ENCODE measurements at places on chromosomes 4 and X.

DNA sequence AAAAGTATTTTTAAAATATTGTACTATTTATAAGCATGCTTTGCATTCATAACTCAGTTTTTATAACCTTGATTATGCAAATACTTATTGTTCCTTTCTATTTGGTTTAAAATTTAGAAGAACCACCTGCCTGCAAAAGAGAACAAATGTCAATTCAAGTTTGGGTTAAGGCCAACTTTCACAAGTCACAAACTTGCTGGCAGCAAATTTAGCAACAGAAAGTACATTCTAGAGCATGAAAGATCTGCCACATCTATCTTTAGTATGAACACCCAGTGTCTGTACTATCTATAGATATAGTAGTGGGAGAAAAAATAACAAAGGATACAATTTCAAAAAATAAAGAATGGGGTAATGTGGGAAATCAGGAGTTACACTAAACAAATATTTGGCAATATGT lies 1014.2 kb downstream of the C4orf33 start:
- DNase-seq, result no peak

DNA sequence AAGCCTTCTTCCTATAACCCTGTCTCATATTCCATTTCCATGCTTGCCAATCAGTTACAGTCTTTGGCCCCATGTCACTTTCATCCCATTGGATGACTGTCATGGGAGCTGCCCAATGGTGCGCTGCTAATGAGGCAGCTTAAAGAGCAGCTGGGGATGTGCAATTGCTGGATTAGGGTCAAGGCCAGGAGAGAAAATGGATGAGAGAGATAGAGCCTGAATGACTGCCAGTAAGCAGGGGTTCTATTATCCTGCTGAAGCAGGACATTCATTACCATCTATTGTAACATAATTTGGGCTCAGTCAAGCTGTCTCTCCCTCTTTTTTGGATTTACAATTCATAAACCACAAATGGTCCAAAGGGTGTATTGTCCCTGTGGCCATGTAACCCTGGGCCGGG lies 909.0 kb downstream of the CENPC start:
- DNase-seq, result no peak

GRCh38 chr4:54308110-54308509 lies 79.0 kb downstream of the PDGFRA start:
- DNase-seq, result no peak

DNA sequence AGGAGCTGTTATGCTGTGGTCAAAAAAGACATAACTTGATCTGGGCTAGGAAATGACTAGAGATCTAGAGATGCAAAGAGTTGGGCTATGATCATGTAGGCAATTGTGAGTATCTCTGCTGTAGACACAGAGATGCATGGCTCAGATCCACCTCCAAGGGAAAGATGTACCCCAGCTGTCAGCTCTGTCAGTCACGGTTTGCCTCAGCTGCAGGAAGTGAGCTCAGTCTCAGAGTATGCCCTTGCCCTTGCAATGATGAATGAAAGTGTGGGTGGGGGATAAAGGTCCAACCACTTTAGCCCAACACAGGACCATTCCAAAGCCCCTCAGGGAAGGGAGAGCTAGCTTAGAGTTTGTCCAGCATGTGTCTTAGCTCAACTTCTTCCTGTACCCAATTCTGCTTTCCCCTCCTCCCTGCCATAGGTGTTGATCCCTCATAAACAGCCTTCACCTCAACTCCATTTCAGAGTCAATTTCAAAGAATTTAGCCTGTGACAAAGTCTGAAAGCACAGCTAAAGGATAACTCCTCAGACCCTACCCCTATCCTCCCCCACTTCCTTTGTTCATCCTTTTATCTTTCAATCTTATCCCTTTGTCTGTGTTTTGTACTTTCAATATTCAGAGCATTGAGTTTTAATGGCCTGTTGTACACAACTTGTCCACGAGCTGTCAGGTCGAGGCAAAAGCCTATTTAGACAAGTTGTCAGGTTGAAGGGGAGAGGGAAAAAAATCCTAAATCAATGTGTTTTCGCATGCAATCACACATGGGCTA lies 90.6 kb downstream of the MID1IP1 start:
- no peak for DNase-seq

DNA sequence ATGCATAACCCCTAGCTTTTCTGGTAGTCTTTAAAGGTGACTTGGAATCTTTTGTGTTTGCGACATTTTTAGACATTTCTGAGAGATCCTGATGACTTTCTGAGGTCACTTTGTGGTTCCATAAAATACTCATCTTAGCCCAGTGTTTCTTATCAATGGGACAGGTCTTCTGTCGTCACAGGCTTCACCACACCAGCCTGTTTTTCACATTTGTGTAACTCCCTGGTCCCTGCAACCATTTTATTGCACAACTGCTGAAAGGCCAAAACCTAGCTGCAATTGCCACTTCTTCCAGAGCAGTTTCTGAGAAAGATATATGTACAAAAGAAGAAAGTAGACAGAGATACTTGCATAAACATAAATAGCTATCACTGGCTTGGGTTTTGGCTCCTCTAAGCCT lies 120.9 kb downstream of the IL15 start:
- DNase-seq, result no peak

- no peak for DNase-seq
These were observed 172.7 kb upstream of the LNX1 start for GRCh38 chr4:53763813-53764597.

GRCh38 chrX:15838017-15838416 lies 16.6 kb downstream of the AP1S2 start:
- DNase-seq, result no peak

GRCh38 chr4:2318885-2319284 lies 57.0 kb upstream of the MXD4 start:
- DNase-seq, result no peak

- no peak for DNase-seq
These were observed 20.4 kb upstream of the FRMPD3 start for GRCh38 chrX:107429090-107429489.

DNA sequence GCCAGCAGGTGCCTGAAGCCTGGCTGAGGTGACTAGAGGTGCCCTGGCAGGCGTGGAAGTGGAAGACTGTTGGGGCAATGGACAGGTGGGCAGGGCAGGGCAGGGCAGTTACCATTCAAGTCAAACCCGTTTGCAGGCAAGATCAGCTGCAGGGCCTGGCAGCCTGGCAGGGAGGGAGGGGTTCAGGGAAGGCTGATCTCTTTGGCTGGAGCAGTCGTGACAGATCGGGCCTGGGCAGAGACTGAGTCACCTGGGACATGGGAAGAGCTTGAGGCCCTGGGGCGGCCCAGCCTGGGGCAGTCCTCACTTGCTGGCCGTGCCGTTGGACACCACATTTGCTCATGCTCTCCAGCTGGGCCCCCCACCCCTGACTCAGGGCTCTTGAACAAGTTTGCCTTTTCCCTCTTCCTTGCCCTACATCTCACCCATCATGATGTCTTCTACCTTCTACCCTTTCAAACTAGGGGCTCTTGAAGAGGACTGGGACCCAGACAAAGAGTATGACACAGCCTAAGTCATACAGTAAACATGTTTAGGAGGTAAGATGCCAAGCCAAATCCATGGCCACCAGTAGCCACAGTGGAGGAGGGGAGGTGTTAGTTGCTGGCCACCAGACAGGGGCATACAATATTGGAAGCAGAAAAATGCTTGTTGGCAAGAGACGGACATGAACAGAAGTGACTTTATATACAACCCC lies 2.0 kb upstream of the ZNF185 start:
- DNase-seq, result no peak

GRCh38 chrX:131862321-131862720 lies 160.8 kb upstream of the STK26 start:
- no peak for DNase-seq

DNA sequence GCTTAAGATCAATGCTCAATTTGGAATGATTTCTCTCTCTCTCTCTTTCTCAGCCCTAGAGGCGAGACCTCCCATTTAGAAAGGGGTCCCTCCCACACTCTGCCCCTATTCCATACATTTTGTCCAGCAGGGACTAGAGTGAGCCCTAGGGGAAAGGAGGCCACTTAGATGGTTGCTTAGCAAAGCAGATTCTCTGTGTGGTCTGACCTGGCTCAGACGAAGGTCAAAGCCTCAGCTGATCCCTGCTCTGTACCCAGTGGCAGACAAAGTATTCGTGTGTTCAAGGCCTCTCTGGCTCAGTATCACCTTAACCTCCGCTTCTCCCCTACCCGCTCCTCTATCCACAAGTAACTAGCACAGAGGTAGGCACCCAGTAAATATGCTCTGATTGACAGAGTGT lies 78.4 kb downstream of the HPRT1 start:
- no peak for DNase-seq

GRCh38 chr4:110615353-110616237 lies 7.3 kb downstream of the PITX2 start:
- DNase-seq, result no peak

GRCh38 chrX:10579112-10580011 lies 41.0 kb downstream of the MID1 start:
- DNase-seq, result no peak

DNA sequence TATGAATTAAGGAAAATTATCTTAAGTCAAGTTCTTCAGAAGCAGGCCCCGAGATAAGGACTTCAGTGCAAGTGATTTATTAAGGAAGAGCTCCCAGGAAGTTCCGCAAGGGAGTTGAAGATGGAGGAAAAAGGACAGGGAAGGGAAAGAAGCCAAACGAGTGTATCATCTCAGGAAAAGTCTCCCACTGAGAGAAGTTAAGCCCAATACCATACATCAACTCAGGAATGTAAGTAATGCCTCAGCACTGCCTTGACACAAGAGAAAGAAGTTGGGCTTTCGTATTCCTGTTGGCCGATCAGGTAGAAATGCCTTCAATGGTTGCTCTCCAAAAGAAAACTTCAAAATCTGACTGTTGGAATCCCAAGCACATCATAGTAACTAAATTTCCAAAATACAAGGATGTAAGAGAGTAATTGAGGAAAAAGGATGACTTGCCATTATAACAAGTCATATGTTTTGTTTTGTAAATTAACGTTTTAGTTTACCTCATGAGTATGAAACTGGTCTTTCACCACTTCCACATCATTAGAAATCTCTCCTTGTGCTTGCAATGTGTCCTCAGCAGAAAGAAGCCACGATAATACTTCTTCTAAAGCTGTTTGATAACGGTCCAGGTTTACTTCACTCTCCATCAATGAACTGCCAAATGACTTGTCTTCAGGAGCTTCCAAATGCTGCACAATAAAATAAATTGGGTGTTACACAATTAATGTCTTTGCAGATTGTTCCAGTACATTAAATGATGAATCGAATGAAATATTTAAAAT lies 566.7 kb downstream of the DMD start:
- no peak for DNase-seq

GRCh38 chr4:16908377-16909021 lies 10.1 kb upstream of the LDB2 start:
- DNase-seq, result no peak

GRCh38 chr4:148196164-148196563 lies 246.1 kb downstream of the NR3C2 start:
- DNase-seq, result no peak

DNA sequence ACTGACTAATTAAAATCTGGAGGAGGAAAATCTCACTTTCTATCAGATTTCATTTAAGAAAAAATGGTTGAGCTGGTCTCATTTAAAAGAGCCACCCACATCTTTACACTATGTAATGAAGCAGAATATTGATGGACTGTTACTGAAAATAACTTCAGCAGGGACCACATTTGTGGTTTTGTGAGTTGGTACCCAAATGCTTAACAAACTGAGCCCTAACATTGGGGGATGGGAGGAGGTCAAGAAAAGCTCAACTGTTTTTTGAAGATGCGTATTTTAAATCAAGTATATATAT lies 30.1 kb downstream of the HOPX start:
- DNase-seq, result no peak

DNA sequence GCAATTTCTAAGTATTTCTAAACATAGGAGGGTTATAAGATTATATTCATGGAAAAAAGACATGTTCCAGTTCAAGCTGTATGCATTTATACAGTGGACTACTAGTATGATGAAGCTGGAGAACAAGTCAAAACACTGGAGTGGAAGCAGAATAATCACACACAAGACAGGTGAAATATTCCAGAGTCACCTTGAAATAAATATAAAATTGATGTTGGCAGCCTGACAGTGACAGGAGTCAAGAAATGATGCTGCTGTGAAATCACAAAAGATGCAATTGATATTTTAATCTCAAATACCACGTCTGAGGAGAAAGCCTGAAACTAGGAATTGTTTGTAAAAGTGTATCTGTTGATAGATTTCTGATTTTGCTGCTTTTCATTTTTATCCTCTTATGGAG lies 667.3 kb downstream of the IL1RAPL1 start:
- DNase-seq, result no peak

- DNase-seq, result no peak
These were observed 18.1 kb upstream of the ZXDB start for GRCh38 chrX:57573754-57574153.

DNA sequence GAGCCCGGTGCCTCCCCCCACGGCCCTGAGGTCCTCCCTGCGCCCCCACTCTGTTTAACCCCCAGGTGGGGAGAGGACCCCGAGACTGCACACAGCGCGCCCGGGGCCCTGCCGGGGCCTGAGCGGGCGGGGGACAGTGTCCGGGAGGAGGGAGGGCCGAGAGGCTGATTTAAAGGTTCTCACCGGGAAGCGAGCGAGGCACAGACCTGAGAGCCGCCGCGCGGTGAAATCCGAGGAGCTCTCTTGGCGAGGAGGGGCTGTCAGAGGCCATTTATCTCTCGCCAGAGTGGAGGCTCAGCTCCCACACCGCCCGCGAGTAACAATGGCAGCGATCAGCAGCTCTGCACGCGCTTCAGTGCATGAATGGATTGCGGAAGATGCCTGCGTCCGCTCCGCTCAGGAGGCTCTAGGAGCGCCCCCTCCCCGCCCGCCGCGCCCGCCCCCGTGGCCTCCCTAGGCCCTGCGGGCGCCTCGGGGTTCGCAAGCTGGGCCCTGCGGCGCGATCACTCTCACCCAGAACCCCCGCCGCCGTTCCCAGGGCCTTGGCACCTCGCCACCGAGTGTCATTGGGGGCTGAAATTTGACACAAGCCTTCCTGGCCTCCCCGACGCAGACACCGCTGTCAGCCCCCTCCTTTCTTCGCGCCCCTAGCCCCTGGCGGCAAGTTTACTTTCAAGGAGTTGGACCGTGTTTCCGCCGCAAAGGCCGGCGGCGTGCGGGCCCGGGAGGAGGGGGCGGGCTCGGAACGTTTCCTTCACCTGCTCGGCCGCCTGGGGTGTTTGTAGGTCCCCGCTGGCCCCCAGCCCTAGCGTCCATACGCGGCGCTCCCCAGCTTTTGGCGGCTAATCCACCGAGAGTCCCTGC lies 48.7 kb upstream of the BCOR start:
- DNase-seq, result no peak

GRCh38 chrX:25005382-25006185 lies 10.2 kb downstream of the ARX start:
- no peak for DNase-seq

GRCh38 chr4:6198278-6198677 lies 2.1 kb downstream of the JAKMIP1 start:
- DNase-seq, result no peak

DNA sequence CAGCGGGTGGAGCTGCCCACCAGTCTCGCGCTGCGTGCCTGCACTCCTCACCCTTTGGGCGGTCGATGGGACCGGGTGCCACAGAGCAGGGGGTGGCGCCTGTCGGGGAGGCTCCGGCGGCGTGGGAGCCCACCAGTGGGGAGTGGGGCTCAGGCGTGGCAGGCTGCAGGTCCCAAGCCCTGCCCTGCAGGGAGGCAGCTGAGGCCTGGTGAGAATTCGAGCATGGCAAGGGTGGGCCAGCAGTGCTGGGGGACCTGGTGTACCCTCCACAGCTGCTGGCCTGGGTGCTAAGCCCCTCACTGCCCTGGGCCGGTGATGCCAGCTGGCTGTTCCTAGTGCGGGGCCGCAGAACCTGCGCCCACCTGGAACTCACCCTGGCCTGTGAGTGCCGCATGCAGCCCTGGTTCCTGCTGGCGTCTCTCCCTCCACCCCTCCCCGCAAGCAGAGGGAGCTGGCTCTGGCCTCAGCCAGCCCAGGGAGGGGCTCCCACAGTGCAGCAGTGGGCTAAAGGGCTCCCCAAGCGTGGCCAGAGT lies 746.6 kb upstream of the PABPC4L start:
- DNase-seq, result no peak

All from hindlimb muscle (tissue), 1 donor.